ENCODE measurements at places on chromosomes 5 and 9.

DNA sequence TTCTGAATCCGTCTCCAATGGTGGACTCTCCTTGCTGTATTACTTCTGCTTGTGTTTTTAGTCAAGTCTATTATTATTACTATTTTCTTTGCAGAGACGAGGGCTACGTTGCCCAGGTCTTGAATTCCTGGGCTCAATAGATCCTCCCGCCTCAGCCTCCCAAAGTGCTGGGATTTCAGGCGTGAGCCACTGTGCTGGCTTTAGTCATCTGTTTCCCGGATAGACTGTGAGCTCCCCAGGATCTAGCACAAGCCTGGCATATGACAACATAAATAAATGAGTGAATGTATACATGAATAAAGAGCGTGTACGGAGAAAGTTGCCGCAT, 439 bp upstream of the DDX46 start:
- no peak for DNase-seq

GRCh38 chr5:80973027-80973426, 12.9 kb downstream of the RASGRF2 start:
- DNase-seq: no peak

DNA sequence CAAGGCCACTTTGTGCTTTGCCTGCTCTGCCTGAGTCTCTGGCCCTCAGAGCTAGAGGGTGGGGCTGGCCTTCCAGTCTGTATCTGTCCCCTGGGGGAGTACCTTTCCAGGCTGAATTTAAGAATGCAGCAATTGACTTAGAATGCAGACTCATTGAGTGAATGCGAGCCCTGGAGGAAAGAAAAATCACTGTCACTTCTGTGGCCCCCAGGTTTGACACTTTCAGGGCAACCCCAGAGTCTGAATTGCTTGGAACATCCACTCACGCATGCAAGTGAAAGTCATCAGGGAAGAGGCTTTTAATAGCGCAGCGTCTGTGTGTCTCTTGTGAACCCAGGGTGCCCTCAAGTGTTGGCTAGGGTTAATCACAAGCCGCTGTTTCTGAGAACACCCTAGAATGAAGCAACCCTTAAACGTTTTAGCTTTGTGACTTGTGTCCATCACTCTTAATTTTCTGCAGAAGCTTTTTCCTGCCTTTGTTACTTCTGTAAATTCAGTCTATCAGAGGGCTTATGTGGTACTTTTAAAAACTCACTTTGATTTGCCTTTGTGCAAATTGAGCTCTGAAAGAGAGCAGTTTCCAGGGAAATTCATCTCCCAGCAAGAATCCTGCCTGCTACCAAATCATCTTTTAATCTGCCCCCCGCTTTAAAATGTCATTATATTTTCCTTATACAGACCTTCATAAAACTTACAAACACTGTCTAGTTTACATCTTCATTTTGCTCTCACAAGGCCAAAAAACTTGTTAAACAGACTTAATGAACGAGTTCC, 146.8 kb upstream of the IQGAP2 start:
- no peak for DNase-seq

DNA sequence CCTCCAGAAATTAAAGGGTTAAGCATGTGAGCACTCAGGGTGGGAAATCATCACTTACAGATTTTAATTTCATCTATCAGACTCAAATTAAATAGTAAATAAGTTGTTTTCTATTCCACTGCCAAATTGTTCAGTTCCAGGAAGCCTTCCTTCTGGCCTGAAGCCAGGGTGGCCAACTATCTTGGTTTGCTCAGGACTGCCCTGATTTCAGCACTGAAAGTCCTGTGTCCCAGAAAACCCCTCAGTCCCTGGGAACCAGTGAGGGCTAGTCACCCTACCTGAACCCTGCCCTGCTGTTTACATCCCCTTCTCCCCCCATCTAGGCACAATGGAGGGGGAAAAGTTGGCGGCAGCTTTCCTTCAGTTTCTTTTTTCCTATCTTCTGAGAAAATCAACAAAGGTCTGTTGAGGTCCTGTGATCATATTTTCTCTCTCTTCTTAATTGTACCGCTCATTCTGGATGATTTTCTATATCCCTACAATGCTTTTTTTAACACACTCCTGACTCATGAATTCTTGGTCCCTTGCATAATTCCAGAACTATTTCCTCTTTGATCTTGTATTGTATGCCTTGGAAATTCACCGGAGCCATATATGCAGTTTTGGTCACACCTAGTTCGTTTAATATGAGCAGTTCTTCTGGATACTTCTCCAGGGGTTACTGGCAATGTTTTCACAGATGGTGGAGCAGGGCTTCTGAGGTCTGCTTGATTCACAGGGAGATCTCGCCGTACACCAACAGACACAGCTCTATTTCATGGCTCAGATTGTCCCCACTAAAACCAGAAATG, 103.8 kb downstream of the MAP1B start:
- DNase-seq: no peak

DNA sequence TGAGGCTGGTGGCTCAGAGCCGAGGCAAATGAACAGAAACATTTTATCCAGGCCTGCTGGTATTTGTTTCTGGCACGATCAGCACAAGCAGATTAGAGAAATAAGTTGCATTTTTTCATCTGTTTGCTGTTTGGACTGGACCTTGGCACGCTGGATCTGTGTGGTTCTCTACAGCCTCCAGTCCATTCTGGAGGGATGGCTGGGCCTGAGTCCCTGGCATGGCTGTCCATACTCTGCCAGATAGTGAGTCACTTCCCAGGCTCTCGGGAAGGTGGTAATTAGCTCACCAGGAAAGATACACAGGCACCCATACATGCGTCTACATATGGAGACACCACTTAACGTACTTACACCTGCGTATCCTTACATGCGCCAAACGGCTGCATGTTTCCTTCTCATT, 78.6 kb downstream of the SPRY4 start:
- DNase-seq: no peak

DNA sequence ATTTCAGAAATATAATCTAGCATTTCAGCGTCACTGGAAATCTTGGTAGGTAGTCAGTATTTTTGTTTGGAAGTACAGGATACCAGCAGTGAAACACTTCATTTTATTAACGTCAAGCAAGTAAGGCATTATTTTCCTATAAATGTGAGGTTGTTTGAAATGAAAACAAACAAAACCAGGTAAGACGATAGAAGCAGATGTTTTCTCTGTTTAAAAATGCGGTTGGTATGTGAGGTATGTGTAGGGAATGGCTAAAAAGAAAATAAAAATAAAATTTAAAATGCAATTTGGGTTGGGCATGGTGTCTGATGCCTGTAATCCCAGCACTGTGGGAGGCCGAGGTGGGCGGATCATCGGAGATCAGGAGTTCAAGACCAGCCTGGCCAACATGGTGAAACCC, 16.1 kb downstream of the GDA start:
- DNase-seq: no peak

DNA sequence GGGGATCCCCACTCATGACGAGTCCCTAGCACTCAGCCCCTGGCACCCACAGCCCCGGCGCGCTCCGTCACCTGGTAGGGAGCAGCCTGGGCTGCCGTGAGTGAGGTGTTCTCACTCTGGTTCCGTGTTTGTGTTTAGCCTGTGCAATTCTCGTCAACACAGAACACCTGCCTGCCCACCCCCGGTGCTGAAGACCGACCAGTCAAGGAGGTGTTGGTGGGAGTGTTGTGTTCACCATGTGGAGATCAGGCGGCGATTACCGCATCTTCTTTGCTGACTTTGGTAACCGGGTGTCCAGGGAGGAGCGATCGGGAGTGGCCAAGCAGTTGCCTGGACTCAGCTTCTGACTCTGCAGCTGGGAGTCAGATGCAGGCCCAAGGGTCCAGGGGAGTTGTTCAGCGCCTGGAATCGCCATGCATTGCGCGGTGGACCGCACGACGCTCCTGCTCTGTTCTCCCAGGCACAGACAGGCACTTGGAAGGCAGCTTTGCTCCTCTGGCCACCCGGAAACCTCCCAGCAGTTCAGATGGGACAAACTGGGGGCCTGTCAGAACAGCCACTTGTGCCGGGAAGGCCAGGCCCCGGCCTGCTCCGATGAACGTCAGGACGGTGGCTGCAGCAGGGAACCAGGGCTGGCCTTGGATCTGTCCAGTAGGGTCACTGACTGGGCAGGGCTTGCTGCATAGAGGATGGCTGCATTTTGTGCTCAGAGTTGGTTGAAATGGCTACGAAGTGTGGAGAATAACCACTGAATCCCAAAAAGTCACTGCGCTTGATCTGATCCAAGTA, 28.2 kb downstream of the EXOC3 start:
- DNase-seq: no peak

GRCh38 chr9:133715866-133716563, 22.1 kb downstream of the SARDH start:
- DNase-seq: no peak

DNA sequence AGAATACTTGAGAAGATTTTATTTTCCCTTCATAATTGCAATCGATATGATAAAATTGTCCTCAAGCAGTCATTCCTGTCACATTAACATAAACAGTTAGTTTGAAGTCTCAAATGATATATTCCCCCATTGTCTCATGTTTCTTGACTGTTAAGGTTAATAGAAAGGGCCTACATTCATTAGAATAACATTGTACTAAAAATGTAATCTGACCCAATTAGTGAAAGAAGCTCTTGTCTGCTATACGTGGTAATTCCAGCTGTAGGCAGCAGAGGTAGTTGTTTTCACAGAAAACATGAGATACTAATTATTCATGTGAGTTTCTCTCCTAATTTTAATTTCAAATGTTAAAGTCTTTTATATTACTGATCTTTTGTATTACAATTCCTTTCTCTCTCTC, 25.9 kb upstream of the AP3B1 start:
- DNase-seq: no peak

- no peak for DNase-seq
These were observed 404.1 kb downstream of the PTPRD start for GRCh38 chr9:10208691-10209069.

DNA sequence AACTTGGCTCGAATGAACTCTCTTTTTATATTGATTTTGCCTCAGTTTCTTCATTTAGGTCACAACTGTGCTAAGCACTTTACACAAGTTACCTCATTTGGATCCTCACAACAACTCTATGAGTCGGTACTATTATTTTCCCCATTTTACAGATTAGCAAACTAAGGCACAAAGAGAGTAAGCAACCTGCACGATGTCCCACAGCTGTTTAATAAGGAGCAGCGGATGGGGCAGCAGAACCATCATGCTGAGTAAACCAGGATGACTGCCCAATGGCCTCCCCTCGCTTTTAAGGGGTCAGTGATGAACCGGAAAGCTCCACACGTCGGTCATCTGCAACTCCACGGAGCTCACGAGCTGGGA, 607 bp downstream of the PRELID2 start:
- DNase-seq: no peak

- DNase-seq: no peak
These were observed 32.1 kb upstream of the PDCL start for GRCh38 chr9:122860319-122861142.

DNA sequence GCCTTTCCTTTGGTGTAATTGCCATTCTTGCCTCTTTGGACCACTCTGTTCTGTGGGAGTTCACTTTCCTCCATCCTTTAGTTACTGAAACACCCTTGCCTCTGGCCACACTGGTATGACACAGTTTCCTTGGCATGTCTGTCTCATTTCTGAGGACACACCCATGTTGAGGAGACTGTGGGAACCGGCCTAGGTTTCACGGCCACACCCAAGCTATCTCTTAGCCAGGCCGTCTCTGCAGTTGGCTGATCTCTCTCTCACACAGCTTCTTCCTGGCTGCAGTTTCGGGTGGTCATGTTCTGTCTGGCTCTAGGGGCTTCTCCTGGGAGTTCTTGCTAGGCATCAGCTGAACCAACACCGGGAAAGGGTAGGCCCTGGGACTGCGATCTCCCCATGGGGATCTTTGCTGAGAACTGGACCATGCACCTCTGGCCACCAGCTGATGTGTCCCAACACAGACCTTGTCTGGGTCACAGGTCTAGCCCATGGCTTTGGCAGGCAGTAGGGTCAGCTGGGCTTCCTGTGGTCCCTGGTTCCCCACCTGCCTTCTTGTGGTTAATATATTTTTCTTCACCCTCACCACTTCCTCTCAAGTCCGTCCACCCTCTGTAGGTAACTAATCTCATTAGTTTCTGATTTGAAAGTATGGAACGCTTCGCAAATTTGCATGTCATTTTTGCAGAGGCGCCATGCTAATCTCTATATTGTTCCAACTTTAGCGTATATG, 24.9 kb downstream of the ARHGEF37 start:
- DNase-seq: no peak

GRCh38 chr5:42811591-42812446, at the start of gene SELENOP:
Gene SELENOP, minus strand, starts transcription at chr5:42811892. Its CDS starts 3,539 bp downstream, at chr5:42808353.
- no peak for DNase-seq

GRCh38 chr5:10744681-10745080, 16.4 kb downstream of the DAP start:
- no peak for DNase-seq

DNA sequence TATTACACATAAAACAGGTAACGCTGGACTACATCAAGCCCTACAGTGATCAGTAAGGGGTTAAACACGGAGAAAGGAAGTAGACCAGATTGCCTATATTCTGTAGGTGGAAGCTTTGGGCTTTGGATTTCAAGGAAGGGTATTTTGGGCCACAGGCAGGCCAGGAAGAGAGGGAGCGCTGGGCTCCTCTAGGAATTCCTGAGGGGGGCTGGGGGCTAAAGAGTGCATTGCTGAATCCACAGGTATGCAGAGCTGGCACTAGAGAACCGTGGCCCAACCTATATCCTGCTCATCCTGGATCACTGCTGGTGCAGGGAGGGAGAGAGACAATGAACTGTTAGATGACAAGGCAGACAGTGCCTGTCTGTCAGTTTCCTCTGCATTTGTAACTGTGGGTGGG, 367.1 kb downstream of the CSNK1G3 start:
- no peak for DNase-seq

- no peak for DNase-seq
These were observed 95.3 kb downstream of the ZNF608 start for GRCh38 chr5:124650951-124651662.

DNA sequence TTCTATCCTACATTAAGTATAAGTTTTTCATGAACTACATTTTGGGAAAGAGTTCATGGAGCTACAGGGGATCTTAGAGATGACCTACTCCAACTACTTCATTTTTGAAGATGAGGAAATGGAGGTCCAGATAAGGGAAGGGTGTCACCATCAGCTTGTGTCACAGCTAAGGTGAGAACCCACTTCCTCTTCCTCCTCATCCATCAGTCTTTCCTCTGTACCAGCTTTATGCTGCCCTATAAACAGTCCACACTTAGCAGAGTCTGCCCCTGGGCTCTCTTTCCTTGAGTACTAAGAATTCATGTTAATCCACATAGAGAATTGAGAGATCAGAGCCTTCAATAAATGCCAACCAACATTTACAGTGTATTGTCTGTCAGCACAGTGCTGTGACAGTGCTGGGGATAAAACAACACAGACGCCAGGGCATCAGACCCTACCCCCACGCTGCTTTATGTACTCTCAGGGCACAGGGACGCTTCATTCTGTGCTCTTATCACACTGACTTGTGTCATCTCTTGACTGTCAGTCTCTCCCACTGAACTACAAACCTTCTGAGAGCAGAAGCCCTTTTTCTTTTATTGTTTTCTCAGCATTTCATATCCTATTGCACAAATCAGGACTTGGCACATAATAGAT, 22.1 kb downstream of the ADRB2 start:
- DNase-seq: no peak

All from stimulated activated CD8-positive, alpha-beta memory T cell treated with anti-CD3 and anti-CD28 coated beads, Interleukin-7, amount 100 ng/mL, for 48 hours (primary cell).